GM23248 (cell line): ENCODE measurements at places on chromosomes 6 and 20. TPM values are rescaled to one million over a fixed set of nuclear protein-coding genes. Genes with fewer than 3 reads are reported as not detected.

METTL24 gene
- not detected in 2 replicates for polyA plus RNA-seq

RARS2 gene
- polyA plus RNA-seq, result 77.0 and 77.3 TPM in 2 replicates

PROKR2 gene
- not detected in 2 replicates for polyA plus RNA-seq

PACRG gene
- 0.42 TPM in 1 of 2 replicates, not detected in the other for polyA plus RNA-seq

LST1 gene
- not detected in 2 replicates for polyA plus RNA-seq

TTLL9 gene
- polyA plus RNA-seq, result not detected in 2 replicates

ALDH8A1 gene
- not detected in 2 replicates for polyA plus RNA-seq

DPPA5 gene
- polyA plus RNA-seq, result not detected in 2 replicates

OXT gene
- polyA plus RNA-seq, result 0.40 and 0.70 TPM in 2 replicates

SAMD3 gene
- 0.73 and 1.2 TPM in 2 replicates for polyA plus RNA-seq

HLA-DRB1 gene
- polyA plus RNA-seq, result 0.21 and 0.52 TPM in 2 replicates
